ENCODE measurements at places on chromosomes 3 and 15.

- no peak for DNase-seq
Measured at GRCh38 chr3:16277471-16277870, 12.5 kb downstream of the OXNAD1 start.

DNA sequence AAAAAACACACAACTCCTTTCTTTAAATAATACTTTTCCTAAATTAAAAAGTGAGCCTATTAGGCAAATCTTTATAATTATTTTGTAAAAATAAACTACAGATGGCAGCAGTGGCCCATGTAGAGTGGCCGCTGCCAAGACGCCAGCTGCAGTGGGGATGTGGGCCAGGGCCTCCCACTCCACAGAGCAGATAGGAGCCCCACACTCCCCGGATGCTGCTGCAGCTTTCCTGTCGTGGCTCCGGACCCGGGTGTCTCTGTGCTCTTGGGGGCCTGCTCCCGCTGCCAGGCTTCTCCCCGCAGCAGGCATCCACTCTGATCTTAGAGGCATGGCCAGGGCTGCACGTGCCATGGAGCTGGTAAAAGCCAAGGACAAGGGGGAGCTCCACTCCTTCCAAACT is 67.5 kb downstream of the PROS1 start:
- DNase-seq, result no peak

DNA sequence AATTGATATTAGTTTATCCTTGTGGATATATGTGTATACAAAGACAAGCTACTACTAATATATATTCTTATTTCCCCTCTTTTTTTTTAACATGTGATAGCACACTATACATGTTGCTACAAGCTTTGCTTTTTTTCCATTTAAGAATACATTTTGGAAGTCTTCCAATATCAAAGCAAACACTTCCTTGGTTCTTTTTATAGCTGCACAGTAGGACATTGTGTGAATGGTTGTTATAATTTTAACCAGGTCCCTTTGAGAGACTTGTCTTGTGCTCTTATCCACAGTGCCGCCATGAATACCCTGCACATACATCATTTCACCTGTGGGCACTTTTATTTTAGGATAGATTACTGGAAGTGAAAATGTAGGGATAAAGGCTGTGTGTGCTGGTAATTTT is 88.7 kb downstream of the CACNA2D3 start:
- no peak for DNase-seq

- no peak for DNase-seq
Measured at GRCh38 chr15:29687939-29688505, 134.2 kb downstream of the TJP1 start.

DNA sequence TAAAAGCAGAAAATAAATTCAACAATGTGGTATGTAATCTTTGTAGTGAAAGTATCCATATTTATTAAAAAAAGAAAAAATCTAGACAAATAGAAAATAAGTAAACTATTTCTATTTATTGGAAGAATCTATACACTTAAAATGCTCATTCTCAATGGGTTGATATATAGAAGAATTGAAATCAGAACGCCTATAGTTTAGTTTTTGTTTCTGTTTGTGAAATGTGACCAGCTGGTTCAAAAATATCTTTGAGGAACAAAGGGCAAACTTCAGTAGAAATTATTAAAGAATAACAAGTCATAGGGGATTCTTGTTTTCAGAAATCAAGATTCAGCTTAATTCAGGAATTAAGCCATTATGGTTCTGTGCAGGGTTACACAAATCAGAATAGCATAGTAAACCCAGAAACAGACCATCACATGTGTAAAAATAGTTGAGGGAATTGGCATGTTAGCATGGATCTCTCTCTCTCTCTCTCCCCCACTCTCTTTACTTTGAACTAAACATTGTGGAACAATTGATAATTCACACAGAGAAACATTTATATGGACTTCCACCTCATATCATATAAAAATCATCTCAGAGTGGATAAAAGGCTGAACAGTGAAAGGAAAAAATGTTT is 134.0 kb downstream of the CHL1 start:
- DNase-seq, result no peak

GRCh38 chr15:40366457-40367370 is 8.7 kb downstream of the DISP2 start:
- DNase-seq, result no peak

- no peak for DNase-seq
Measured at GRCh38 chr15:75694241-75695182, 18.1 kb downstream of the CSPG4 start.

DNA sequence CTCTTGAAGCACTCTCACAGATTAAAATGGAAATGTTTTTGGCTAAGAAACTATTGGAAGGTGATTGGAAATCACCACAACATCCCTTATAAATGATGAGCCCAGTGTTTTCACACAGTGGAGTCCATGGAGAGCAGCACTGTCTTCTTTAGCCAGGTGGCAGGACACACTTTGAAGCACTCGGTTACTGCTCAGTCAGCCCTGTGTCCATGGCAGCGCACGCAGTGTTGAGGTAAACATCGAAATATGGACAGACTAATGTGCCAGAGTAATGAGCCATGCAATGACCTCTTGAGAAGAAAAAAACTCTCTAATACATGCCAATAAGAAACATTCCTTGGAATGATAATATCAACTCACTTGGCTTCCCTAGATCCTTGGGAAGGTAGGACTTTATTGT is 66.6 kb downstream of the TGFBR2 start:
- DNase-seq, result no peak

GRCh38 chr3:152097770-152098169 is 171.0 kb upstream of the MBNL1 start:
- no peak for DNase-seq

DNA sequence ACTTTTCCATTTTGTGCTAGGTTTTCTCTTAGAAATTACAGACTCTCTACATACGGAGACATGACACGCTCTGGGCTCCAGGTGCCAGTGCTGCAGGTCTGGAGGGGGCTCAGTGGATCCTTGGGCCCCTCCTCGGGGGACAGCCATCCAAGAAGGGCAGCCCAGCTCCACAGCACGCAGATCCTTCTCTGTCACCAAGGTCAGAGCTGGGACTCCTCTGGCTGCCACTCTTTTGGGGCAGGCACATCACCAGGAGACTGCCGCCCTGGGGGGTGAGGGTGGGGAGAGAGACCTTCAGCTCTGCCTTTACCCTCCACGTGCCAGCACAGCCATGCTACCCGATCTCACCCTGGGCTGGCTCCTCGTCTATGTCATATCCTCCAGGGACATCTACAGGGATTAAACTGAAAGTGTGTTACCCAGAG is 65.6 kb downstream of the ATP10A start:
- no peak for DNase-seq

GRCh38 chr15:89747708-89748682 is 3.1 kb downstream of the MESP1 start:
- DNase-seq, result no peak

DNA sequence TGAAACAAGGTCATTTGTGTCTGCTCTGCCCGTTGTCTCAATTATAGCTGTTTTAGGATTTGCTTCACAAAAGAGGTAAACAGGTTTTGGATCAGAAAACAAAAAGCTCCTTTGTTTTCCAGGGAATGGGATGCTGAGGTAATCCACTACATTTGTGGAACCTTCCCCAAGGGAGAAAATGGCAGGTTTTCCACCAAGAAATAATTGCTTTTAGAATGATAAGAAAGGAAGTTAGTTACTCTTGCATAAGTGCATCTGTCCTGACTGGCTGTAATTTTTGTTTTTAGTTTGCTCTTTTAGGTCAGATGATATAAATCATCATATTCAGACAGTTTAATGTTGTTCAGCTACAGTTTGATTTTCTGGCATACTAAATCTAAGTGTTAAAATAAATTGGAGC is 198.5 kb upstream of the COL8A1 start:
- DNase-seq, result no peak

- DNase-seq, result no peak
Measured at GRCh38 chr3:53226142-53226840, 29.5 kb downstream of the TKT start.

DNA sequence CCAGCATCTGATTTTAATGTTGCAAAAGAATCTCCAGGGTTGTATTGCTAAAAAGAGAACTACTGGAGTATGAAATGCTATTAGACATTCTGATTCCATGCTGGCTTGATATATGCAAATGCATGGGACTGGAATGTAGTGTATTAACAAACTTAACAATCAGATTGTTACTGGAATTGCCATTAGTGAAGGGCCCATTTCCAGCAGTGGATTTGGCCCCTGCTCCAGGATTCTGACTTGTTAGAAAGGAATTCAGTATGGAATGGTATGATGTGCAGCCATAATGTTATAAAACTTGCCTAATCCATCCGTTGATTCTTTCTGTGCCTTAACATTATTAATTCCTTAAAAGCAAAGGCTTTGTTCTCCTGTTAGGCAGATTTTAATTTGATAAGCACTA is 7.9 kb downstream of the ARRDC4 start:
- no peak for DNase-seq

DNA sequence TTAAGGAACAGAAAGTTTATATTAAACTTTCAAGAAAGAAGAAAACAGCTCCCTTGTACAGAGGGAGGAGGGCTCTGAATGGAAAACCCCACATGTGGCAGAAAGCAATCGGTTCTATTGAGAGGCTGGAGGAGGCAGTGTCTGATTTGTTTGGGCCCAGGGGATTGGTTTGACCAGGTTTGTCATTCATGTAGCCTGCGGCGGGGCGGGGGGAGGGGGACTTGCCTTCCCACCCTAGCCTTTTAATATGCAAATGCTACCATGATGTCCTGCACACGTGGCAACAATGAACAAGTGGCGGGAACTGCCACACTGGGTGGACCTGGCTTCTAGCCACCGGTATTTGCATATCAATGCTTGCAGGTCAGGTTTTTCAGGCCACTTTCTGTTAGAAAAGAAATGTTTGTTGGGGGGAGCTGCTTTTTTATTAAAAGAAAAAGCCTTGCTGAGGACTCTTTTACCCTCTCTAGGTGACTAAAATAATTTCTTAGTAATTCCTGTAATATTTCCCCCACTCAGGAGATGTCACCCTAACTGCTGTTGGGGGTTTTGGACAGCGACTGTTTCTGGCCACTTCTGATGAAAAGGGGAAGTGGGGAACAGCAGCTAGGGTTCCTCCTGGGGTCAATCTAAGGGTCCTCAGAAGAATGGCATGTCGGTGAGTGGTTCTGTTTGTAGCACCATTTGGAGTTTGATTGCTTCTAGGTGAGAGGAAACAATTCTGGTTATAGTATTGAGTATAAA is 691.2 kb downstream of the TBL1XR1 start:
- no peak for DNase-seq

DNA sequence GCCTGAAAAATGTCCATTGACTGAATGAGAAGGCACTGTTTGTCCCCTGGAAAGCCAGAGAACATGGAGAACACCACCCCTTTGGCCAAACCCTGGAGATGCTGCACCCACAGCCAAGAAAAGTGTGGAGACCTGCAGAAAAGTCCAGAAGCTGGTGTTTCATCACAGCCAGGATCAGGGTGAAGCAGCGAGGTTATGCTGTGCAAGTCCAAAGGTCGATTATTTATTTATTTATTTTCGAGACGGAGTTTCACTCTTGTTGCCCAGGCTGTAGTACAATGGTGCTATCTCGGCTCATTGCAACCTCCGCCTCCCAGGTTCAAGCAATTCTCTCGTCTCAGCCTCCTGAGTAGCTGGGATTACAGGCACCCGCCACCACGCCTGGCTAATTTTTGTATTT is 5.5 kb upstream of the CTSH start:
- DNase-seq, result no peak

- no peak for DNase-seq
Measured at GRCh38 chr3:152403632-152404066, 134.9 kb downstream of the MBNL1 start.

DNA sequence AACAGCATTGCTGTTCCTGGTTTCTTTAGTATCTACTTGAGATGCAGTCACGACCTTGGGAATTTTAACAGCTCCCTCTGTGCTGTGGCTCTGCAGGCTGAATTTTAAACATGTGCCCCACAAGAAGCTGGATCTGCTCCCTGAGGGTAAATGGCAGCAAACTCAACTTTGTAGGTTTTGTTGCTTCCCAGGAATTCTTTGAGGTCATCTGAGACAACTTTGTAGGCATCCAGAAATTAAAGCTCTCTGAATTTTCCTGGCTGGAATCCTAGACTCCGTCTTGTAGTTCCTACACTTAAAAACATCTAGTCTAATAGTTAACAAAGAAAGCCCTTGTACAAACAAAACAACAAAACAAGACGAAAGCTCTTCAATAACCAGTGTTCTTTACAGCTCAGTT is 366.3 kb downstream of the FEZF2 start:
- DNase-seq, result no peak

DNA sequence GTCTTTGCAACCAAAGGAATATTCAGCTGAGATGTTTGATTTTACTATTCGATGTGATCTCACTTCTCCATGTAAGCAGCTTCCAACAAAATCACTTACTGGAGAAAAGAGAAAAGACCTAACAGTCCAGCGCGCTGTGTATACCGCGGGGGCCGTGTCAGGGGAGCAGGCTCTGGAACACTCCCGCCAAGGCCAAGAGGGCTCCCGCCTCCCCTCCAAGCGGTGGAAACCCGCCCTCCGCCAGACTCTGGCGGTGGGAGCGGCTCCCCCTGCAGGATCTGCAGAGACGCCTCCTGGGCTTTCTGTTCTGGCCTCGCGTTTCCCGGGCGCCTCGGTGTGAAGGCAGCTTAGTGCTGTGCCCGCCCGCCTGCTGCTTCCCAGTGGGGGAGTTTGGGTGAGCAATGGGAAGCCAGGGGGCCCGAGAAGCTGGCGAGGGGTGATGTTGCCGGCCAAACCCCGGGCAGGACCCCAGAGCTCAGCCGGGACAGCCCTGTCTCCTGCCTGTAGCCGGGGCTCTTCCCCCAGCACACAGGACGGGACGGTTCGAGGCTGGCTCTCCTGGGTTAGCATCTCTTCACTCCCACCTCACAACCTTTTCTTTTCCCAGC is 36.3 kb downstream of the CHST14 start:
- peak; percentile 39 for DNase-seq

- DNase-seq, result no peak
Measured at GRCh38 chr3:107620534-107620933, 97.8 kb downstream of the BBX start.

DNA sequence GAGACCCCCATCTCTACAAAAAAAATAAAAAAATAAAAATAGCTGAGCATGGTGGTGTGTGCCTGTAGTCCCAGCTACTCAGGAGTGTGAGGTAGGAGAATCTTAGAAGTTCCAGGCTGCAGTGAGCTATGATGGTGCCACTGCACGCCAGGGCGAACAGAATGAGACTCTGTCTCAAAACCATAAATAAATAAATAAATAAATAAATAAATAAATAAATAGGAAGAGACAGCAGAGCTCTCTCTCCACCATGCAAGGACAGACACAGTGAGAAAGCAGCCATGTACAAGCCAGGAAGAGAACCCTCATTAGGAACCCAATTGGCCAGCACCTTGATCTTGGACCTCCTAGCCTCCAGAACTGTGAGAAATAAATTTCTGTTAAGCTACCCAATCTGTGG is 5.4 kb upstream of the C15orf61 start:
- DNase-seq, result no peak

GRCh38 chr3:46299608-46300460 is 54.1 kb upstream of the CCR2 start:
- no peak for DNase-seq

DNA sequence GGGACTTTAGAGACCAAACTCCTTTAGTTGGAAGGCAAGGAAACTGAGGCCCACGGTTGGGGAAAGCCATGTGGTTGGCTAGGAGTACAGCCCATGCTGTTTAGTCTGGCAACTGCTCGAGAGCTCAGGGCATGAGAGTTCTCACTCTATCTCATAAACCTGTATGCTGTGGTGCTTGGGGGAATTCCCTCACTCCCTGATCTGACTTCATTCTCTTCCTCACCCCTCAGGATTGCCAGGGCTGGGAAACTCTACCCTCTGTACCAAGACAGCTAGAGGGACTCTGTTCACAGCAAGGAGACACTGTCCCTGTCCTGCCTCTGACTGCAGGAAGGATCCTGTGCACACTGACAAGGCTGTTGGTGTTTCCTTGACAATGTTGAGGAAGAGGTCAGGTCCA is 230.2 kb downstream of the ZNF621 start:
- DNase-seq, result no peak

- no peak for DNase-seq
Measured at GRCh38 chr15:45583731-45584639, 3.2 kb upstream of the BLOC1S6 start.
